ENCODE measurements at places on chromosomes 3 and 15.

DNA sequence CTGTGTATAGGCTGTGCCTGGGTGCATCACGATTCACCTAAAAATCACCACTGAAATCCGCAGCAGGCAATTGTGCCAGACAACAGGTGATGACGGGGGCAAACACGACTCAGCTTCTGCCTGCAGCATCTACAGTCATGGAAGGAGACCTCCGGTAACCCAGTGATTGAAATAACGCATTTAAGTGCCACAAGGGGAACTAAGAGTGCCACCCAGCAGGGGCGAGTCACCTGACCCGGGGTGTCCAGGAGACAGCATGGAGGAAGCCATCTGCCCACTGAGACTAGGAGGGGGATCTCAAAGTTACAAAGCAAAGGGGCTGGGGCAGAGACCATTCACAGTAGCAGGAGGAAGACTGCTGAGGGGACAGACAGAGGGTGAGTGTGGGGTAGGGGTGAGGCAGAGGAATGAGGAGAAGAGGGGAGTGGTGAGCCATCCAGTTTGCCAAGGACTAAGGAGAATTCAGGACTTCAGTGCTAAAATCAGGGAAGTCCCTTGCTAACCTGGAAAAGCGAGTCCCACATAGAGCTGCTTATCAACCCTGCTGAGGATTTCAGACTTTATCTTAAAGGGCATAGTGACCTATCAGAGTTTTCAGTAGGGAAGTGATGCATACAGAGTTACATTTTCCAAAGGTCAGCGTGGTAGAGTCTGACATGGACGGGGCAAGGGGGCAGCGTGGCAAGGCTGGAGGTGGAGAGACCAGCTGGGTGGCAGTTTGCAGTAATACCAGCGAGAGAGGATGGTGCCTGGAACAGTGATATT lies 256.7 kb upstream of the HES1 start:
- no peak for DNase-seq

DNA sequence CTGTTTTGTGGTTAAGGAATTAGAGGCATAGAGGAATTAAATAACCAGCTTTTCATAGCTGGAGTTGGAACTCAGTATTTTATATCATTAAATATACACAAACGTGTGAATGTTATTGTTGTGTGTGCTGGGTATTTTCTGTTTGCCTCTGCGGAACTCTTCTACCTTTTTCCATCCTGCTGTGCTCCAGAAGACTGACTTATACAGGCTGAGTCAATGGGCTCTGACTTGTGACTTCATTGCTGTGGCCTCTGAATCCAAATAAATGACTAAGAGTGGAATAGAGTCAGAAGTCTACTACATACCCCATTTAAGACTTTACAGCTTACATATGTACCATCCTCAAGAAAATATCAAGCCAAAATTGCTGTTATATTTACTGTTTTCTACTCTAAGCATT lies 17.6 kb downstream of the ARIH1 start:
- no peak for DNase-seq

DNA sequence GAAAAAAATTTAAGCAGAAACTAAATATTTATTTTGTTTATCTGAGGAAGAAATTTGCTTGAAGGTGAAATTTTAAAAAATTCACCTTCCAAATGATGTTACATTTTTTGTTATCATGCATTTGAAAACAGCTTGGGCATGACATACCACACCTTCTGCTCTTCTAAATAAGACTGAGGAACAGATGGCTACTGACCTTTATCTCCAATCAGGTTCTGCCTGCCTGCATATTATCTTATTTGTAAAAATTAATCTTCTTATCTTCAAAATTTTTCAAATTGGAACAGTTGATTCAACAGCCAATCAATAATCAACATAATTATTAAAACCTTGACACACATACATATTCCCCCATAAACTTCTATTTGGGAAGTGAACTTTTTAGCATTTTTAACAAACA lies 641.8 kb upstream of the ZNF385D start:
- DNase-seq, result no peak

DNA sequence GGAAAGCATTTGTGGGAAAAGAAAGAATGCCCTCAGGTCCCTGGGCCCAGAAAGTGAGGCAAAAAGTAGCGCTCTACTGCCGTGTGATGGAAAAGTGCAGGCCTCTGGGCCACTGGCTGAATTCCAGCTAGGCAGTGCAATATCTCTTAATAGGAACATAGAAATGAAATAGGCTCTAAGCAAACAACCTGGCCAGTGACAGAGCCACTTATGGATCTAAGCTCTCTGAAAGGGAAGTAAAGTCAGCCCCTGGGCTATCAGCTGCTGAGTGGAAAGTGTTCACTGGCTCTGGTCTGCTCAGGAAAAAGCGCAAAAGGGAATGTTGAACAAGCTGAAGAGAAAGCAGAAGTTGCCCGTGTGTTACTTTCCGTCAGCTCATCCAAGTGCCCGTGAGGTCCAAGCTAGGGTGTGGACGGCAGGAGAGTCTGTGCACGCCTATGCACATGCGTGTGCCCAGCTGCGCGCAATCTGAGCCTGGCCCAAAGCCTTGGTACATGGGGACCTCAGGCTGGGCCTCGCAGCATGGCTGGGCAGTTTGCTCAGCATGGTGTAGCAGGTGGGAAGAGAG lies 74.0 kb upstream of the RAD18 start:
- no peak for DNase-seq

GRCh38 chr15:93074599-93074998 lies 14.4 kb downstream of the RGMA start:
- no peak for DNase-seq

Data from activated CD8-positive, alpha-beta memory T cell treated with anti-CD3 and anti-CD28 coated beads, Interleukin-2, amount 10 ng/mL, durations not matched to agents 7 days and 5 days (primary cell).